Mesangial cell (primary cell): ENCODE measurements at places on chromosomes 4 and X. TPM values are rescaled to one million over a fixed set of nuclear protein-coding genes. Genes with fewer than 3 reads are reported as not detected.

Gene NUDT9
- total RNA-seq, result 18.9 and 22.7 TPM in 2 replicates

Gene NKX1-1
- not detected in 2 replicates for total RNA-seq

Gene ERAS
- total RNA-seq, result not detected in 2 replicates

Gene TMPRSS11D
- not detected in 2 replicates for total RNA-seq

Gene AREG
- total RNA-seq, result 35.4 and 36.3 TPM in 2 replicates

Gene SSX2B
- total RNA-seq, result not detected in 2 replicates

Gene TMSB15A
- total RNA-seq, result 5.3 and 19.9 TPM in 2 replicates

Gene AMMECR1
- total RNA-seq, result 17.1 and 20.4 TPM in 2 replicates

Gene GSTCD
- 11.0 and 20.2 TPM in 2 replicates for total RNA-seq

Gene SLC49A3
- 2.9 and 13.1 TPM in 2 replicates for total RNA-seq

Gene DCHS2
- 0.49 and 6.6 TPM in 2 replicates for total RNA-seq

Gene DUSP9
- 0.13 and 1.3 TPM in 2 replicates for total RNA-seq

Gene PAGE2B
- total RNA-seq, result not detected in 2 replicates

Gene TLR6
- total RNA-seq, result 0.25 and 0.49 TPM in 2 replicates

Gene ADAMTS3
- 6.7 and 17.1 TPM in 2 replicates for total RNA-seq

Gene NAP1L5
- 2.0 and 2.9 TPM in 2 replicates for total RNA-seq

Gene PABPC1L2A
- total RNA-seq, result not detected in 2 replicates

Gene CTAG2
- 2.8 TPM in 1 of 2 replicates, not detected in the other for total RNA-seq

Gene ZXDB
- total RNA-seq, result 3.9 and 6.8 TPM in 2 replicates

Gene TCEANC
- 1.0 and 1.3 TPM in 2 replicates for total RNA-seq

Gene PROM1
- 13.9 and 14.6 TPM in 2 replicates for total RNA-seq

Gene SLC4A4
- 5.9 and 23.8 TPM in 2 replicates for total RNA-seq

Gene POU3F4
- total RNA-seq, result not detected in 2 replicates

Gene UGT2B10
- not detected in 2 replicates for total RNA-seq

Gene ASB5
- total RNA-seq, result 0.38 TPM in 1 of 2 replicates, not detected in the other

Gene IL3RA
- total RNA-seq, result 0.25 TPM in 1 of 2 replicates, not detected in the other

Gene EDA2R
- 2.0 and 2.9 TPM in 2 replicates for total RNA-seq

Gene GUCY1A1
- 0.81 and 10.4 TPM in 2 replicates for total RNA-seq

Gene C4orf51
- total RNA-seq, result not detected in 2 replicates

Gene UGT2B15
- total RNA-seq, result not detected in 2 replicates

Gene FGD1
- 17.1 and 19.5 TPM in 2 replicates for total RNA-seq

Gene C1GALT1C1
- total RNA-seq, result 16.6 and 22.0 TPM in 2 replicates

Gene RASSF6
- total RNA-seq, result 0.16 and 1.5 TPM in 2 replicates

Gene RHOH
- not detected in 2 replicates for total RNA-seq

Gene DTHD1
- not detected in 2 replicates for total RNA-seq
